Activated naive CD4-positive, alpha-beta T cell treated with anti-CD3 and anti-CD28 coated beads, Interleukin-2, amount 10 ng/mL, durations not matched to agents 7 days and 5 days (primary cell): ENCODE measurements at places on chromosomes 11 and 22.

GRCh38 chr11:121829159-121829643 is 286.8 kb downstream of the BLID start:
- no peak for DNase-seq

DNA sequence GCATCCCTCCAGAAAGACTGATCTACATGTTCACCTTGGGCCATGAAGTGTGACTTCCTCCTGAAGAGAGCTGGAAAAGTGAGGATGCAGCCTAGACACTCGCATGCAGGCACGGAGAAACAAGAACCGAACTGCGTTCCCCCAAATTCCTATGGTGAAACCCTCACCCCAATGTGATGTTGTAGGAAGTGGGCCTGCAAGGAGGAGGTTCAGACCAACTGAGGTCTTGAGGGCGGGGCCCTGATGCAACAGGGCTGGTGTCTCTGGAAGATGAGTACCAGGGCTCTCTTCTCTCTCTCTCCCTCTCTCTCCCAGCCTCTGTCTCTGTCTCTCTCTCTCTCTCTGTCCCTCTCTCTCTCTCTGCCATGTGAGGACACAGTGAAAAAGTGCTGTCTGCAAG is 501.1 kb downstream of the BRD1 start:
- DNase-seq, result no peak

DNA sequence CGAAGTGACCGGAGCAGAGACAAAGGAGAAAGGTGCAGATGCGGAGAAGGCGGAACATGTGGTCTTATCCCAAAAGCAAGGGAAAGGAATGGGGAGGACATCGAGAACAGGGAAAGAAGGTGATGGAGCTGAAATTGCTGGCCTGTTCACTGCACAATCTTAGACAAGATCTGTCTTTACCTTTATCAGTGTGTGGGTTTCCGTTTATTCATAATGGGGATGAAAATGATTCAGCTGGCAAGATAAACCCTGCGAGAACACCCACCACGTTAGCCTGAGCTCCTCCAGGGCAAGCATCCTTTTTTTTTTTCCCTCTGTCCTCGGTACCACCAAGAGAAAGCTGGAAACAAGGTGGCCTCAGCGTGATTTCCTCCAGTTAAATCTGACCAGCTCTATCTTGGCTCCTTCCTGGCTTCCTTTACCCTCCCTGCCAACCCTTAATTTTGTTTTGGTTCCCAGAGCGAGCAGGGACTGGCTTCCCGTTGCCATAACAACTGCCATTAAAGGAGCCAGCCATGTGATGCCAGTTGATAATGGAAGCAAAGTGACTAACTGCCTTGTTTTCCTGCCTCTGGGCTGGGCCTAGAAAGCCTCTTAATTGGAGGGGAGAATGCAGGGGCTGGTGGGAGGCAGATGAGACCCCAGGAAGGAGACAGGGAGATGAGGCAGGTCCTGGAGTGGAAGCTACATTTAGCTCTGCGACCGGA is 4.2 kb downstream of the SGSM1 start:
- DNase-seq, result no peak

- peak; percentile 59 for DNase-seq
These were observed 728 bp downstream of the RPL3 start for GRCh38 chr22:39318507-39319283.

GRCh38 chr22:24183321-24184031 is 2.2 kb downstream of the SUSD2 start:
- no peak for DNase-seq

GRCh38 chr11:36093548-36093947 is 149.7 kb downstream of the LDLRAD3 start:
- DNase-seq, result no peak

GRCh38 chr11:116881143-116881542 is 43.7 kb upstream of the APOA1 start:
- no peak for DNase-seq

DNA sequence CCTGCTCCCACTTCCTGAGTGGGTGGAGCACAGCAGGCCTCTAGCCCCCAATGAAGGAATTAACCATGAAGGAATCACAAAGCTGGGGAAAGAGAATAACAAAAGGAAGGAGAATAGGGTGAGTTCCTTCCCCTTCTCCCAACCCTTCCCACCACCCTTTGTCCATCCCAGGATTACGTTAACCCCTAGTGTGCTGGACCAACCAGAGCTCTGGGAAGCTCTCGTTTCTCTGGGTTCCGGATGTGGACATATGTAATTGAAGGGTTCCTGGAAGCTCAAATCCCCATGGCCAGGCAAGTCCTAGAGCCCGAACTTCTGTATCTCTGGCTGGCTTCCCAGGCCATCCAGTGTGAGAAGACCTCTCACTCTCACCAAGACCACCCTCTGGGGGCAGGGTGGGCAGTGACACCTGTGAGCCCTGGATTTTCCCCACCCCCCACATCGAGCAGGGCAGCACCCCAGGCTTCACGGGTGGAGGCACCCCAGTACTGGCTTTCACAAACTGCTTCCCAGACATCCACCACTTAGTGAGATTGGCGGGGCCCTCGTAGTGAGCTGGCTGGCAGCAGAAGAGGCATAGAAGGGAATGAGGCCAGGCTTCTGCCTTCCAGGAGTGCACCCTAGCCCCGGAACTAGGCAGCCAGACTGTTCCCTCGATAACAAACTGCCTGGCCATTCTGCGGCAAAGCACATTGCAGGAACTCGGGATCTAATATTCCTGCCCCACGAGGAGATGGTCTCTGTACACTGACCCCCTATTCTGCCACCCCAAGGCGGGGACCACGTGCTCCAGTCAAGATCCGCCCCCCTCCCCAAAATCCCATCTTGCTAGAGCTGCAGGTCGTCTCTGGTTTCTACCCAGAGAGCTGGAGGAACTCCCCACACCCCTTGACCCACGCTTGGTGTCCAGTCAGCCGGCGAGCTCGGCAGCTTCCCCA is 2.1 kb downstream of the NECTIN1 start:
- DNase-seq, result no peak

- no peak for DNase-seq
These were observed 34.7 kb downstream of the CCDC83 start for GRCh38 chr11:85889676-85890579.

GRCh38 chr11:1530686-1531448 is 41.2 kb downstream of the DUSP8 start:
- no peak for DNase-seq

DNA sequence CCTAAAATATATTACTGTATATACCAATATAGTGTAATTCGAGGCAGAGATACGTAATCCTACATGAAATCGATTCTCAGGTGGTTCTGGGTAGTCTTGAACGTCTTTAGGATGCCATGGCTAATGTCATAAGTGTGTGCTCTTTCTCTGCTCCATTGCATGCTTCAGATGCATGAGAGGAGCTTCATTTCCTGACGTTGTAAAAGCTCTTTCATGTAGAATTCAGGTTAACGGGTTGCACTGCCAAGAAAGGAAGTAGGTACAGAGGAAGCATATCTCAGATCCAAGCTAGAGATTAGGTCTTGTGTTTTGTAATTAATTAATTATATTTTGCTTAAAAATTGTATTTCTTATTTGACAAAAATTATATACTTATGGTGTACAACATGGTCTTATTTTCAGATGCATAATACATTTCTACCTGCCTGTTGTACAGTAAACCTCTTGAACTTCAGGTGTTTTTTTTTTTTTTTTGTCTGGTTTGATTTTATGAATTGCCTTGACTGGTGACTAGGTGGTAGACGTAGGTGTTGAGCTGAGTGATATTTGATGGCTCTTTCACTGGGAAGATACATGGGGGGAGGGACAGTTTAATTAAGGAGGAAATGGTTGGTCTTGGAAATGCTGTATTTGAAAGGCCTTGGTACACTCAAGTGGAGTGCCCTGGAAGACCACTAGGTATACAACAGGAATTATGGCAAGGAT is 9.3 kb downstream of the NUP50 start:
- no peak for DNase-seq

GRCh38 chr11:3824714-3825472 is 15.9 kb downstream of the RHOG start:
- DNase-seq, result peak; percentile 87

GRCh38 chr11:34432822-34433221 is 5.9 kb upstream of the CAT start:
- no peak for DNase-seq

DNA sequence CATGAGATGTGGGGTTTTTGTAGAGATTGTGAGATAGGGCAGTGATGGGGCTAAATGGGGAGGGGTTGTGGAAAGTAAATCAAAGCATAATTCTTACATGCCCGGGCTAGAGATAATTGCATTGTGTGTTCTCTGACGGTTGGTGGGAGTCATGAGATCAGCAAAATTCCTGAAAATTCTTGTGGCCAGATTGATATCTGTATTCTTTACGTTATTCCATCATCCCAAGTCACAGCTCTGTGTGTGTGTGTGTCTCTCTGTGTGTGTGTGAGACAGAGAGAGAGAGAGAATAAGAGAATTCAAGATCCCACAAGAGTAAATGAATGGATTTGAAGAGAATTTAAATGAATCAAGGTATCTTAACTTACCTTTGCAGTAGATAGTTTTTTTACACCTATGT is 138.6 kb upstream of the ARHGAP20 start:
- DNase-seq, result no peak

DNA sequence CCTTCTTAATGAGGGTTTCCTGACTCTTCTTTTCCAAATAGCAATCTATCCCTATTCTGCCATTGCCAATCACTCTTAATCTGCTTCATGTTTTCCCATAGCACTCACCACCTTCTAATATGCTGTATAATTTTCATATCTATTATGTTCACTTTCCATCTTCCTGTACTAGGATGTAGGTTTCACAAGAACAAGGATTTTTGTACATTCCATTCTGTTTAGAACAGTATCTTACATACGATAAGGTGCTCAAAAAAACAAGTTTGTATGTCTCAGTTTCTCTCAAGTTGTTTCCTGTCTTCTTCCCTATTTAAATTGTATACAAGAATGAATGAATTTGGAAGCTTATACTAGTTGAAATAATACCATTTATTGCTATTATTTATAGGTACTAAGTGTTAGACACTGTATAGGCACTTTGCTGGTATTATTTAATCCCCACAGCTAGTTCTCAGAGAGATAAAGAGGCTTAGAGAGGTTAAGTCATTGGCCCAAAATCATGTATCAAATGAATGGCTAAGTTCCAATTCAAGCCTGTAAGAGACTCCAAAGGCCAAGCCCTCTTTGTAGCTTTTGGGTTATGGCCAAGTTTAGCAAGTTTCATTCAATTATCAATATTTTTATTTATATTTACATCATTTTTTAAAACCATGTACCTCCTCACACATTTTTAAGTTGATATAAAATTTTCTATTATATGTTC is 134.7 kb downstream of the PAX6 start:
- no peak for DNase-seq
